ENCODE measurements at places on chromosomes 6 and 20.

GRCh38 chr6:128139519-128139918 is 238.7 kb upstream of the THEMIS start:
- DNase-seq: no peak

DNA sequence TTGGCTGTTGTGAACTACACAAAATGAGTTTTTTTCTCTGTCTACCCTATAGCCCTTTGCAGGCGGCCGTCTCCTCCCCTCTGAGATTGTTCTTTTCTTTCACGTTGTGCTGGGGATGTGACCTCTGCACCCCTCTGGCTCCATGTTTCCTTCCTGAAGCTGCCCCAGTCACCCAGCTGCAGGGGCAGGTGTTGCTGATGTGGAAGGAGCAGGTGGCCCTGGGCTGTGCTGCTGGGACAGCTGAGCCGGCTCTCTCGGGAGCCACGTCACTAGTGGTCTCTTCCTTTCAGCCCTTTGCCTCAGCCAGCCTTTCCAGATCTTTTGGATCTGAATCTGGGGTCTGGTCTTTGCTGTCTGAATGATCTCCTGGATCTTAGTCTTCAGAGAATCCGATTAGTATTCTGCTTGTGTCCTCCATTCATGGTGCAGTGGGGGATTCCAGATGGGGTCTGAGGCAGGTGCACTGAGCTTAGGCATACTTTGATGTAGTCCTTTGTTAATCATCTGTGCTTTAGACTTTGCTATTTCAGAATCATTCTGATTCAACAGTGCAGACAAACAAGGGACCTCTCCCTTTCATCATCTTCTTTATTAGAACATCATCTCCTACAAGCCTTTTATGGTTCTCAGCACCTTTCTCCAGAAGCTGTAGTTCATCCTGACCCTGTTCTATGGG is 31.4 kb downstream of the TMEM181 start:
- no peak for DNase-seq

- DNase-seq: no peak
Measured at GRCh38 chr6:43900560-43900915, 130.5 kb downstream of the VEGFA start.

- DNase-seq: no peak
Measured at GRCh38 chr20:38320221-38320620, 16.3 kb downstream of the BPI start.

Data from retina (tissue), 1 donor.